ENCODE measurements at places on chromosomes 13 and 19.

- DNase-seq = peak; percentile 98
These were observed 510 bp upstream of the PCDH9 start for GRCh38 chr13:67230404-67231288.

GRCh38 chr13:110520431-110521295, 40.9 kb downstream of the RAB20 start:
- DNase-seq = peak; percentile 86

GRCh38 chr19:6271721-6272410, 7.9 kb downstream of the MLLT1 start:
- peak; percentile 96 for DNase-seq

DNA sequence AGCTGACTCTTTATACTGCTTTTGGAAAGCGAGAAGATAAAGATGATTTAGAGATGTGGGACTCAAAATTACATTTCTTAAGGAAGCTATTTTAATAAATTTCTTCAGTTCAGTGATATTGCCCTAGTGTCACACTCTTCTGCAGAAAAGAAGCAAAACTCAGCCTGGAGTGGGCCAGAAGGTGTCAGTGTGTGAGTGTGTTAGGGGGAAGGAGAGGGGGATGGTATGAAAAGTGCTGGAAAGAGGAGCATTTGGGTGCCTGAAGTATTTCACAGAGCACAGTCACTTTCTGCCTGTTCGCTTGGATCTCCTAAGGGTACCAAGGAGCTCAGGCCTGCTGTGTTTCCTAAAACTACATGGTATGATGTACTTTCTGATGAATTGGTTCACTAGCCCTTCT, 84.5 kb upstream of the FRY start:
- no peak for DNase-seq

DNA sequence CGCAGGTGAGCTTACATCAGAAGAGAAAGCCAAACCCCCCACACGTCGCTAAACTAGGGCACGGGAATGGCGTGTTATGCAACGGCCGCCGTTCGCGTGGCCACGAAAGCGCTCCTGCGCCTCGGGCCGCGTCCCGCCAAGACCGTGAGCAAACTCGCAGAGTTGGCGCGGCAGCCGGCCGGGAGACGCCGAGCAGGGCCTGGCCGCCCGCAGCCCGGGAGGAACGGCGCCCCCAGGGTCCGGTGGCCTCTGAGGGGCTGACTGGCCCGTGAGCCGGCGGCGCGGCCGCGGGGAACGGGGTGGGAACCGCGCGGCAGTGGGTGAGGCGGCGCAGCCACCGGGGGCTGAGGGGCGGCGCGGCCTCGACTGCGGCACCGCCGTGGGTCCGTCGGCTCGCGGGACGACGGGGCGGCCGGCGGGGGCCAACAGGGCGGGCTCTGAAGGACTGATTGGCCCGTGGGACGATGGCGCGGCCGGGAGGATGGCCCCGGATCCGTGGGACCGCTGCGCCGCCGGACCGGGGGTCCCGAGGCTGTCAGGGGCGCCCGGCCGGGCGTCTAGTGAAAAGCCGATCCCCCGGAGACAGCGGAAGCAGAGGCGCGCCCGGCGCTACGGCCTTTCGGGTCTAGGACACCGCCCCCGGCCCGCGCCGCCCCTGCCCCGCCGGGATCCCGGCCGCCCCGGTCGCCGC, 903 bp downstream of the LATS2 start:
- no peak for DNase-seq

All from lower leg skin (tissue), 4 donors.